Activated CD8-positive, alpha-beta memory T cell treated with anti-CD3 and anti-CD28 coated beads for 4 hours (primary cell): ENCODE measurements at places on chromosomes 5 and 9.

GRCh38 chr5:179298181-179298993 is 46.9 kb downstream of the ADAMTS2 start:
- DNase-seq = no peak

GRCh38 chr5:27021471-27021870 is 16.9 kb downstream of the CDH9 start:
- no peak for DNase-seq

DNA sequence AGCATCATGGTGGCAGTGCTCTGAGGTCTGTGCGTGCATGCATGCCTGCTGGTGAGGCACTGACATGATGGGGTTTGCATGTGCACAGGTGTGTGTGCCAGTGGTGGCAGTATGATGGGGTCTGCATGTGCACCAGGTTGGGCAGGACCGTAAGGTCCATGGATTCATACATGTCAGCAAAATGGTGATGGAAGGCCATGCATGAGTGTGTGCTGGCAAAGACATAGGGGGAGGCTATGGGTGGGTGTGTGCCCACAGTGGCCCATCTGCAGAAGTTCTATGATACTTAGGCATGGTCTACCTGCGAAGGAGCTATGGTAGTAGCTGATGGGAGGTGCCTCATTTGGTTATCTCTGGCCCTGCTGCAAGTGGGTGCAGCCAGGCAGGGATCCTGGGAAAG is 348.0 kb upstream of the TARS1 start:
- DNase-seq = no peak

DNA sequence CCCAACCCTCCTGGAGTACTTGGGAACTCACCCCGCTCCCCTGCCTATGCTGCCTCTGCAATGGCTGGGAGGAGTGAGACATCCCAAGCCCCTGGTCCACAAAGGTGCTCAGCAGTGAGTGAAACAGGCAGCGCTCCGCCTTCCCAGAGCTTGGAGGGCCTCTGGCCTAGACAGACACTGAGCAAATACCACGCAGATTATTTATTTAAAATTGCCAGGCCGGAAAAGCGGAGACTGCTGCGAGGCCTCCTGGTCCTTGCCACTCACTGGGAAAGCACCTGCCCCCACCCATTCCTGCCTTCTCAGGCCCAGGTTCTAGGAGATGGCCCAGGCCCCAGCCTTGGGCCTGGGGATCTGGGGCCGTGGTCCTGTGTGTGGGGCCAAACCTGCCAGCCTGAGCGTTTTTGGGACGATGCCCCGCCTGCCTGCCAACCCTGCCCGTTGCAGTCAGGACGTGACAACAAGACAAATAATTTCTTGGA is 17.4 kb downstream of the FGF18 start:
- DNase-seq = no peak

GRCh38 chr9:131534721-131535237 is 3.7 kb upstream of the UCK1 start:
- DNase-seq = no peak

- DNase-seq = no peak
Observed at GRCh38 chr9:124495126-124496074, 11.8 kb downstream of the NR5A1 start.

DNA sequence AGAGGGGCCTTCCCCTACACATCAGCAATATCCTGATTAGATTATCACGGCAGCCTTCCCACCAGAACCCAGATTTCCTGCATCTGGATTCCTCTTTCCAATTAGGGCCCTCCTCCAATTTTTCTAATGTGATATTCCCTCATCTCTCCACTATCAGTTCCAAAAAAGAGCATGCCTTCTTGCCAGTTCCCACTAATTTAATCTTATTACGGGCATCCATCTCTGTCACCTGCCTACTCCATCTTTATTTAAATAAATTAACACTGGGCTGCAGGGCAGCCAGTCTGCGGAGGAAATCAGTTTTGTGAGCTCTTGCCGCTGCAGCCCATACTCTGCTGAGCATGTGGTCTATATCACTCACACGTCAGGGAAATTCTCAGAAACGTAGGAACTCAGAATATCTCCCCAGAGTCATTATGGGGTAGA is 16.6 kb upstream of the FBP2 start:
- no peak for DNase-seq

- no peak for DNase-seq
Observed at GRCh38 chr9:17398350-17398749, 180.5 kb upstream of the SH3GL2 start.

- no peak for DNase-seq
Observed at GRCh38 chr5:116372931-116373597, 201.6 kb downstream of the SEMA6A start.

- no peak for DNase-seq
Observed at GRCh38 chr5:139181322-139181730, 16.8 kb downstream of the SIL1 start.

DNA sequence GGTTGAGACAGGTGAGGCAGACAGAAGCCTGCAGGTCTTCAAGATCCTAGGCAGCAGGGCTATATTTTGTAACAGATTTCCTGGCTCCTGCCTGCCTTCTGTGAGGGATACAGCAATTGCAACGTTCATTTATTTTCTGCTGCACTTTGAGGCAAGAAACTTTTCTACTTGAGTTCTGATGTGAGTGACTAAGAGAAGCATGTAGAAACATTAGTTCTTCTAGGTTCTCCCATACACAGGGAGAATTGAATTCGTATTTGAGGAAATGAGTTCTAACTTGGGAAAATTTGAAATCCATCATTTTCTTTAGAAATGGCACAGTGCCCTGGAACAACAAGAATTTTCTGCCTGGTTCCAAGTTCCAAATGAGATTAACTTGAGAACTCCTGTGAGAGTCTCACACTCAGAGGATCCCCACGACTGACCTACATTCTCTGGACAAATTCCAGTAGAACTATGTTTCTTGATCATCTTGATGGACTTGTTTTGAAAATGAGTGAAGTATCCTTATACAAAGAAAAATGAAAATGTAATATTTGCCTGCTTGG is 15.0 kb downstream of the MAMDC2 start:
- no peak for DNase-seq

- peak; percentile 42 for DNase-seq
Observed at GRCh38 chr9:123338710-123339665, 17.0 kb upstream of the CRB2 start.

DNA sequence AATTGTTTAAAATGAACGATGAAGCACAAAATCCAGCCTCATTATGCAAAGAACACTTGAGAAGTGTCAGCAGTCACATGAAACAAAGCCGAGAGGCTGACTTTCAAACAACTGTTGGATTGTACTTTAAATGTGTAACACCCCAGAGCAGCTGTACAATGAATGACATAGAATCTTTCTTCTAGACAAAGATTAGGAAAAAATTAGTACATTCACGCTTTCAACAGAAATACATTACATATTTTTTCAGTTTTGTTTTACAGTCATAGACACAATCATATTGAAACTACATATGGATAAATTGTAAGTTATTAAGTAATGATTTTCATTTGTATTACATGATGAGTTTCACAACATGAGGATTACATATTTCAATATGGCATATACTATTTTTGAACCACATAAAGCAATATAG is 10.6 kb upstream of the AGXT2 start:
- no peak for DNase-seq

DNA sequence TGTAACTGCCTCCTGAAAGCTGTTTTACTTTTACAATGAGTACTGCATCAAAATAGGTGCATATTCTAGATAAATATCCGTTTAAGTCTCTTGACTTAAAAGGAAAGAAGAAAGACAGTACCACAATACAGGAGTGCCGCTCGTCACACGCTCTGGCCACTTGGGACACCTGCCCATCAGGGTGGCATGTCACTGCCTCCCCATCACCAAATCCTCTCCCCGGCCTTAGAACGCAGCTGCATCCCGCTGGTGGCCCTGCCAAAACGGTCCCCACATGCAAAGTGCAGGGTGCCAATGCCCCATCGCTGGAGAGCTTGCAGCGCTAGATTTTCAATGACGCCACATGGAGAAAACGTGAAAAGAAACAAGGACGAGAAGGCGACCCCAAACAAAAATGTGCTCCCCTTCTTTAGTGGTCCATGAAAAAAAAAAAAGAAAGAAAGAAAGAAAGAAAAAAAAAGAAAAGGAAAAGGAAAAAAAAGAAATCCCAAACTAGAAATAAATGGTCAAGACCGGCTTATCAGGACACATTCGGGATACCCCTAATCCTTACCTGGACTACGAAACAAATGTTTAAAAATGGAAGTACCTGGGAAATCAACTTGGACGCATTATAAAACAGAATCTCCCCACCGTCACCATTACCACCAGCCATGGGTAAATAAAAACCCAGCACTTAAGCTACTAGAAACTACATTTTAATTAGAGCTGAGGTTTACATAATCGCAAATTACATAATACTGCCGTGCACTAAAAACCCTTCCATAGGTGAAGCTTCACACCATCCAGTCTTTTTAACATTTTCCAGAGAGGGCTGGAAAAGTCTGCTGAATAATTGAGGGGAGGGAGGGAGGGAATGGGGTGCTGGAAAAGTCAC is 1.0 kb downstream of the ANKH start:
- peak; percentile 58 for DNase-seq

GRCh38 chr5:121979691-121980090 is 17.9 kb downstream of the SRFBP1 start:
- DNase-seq = no peak

DNA sequence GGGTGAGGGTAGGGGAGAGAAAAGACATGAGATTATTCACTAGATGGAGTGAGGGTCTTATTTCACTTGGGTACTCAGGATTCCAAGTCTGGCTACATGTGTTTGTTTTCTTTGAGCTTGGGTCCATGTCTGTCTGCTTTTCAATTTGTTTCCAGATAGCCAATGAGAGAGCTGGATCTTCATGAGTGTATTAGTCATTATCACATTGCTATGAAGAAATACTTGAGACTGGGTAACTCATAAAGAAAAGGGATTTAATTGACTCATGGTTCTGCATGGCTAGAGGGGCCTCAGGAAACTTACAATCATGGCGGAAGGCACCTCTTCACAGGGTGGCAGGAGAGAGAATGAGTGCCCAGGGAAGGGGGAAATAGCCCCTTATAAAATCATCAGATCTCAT is 196.8 kb upstream of the TRIM32 start:
- no peak for DNase-seq

- no peak for DNase-seq
Observed at GRCh38 chr5:62974623-62975022, 396.0 kb downstream of the LRRC70 start.

GRCh38 chr5:132100672-132101261 is 27.2 kb downstream of the CSF2 start:
- DNase-seq = no peak

DNA sequence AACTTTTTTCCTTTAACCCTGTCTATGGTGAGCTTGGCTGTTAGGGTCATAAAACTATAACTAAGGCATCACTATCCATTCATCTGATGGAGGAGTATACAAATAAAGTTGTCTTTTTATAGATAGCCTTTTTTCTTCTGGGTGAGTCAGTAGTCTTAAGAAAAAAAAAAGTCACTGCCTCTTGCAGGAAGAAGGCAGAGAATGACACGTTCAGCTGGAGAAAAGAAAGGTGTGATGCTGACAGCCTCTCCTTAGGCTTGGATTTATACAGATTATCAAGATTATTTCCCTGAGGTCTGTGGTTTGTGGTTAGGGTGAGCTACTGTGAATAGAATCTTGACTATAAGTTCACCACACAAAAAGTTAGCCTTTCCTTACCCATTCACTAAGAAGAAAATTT is 23.0 kb downstream of the EPB41L4B start:
- DNase-seq = no peak

DNA sequence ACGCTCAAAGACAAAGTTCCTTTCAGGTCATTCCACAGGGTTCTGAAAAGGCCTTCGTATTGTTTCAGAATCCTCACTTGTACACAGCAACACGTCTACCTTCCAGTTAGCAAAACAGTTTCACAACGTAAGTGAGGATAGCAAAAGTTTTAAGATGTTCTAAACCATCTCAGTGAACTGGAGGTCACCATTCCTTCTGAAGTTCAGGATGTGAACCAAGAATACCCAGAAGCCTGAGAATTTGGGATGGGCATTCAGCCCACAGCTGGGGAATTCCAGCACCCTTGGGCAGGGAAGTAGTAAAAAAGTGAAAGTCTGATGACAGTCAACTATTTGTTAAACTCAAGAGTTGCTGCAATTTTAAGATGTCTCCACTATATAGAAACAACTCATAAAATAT is 224.5 kb downstream of the BNC2 start:
- DNase-seq = no peak

- no peak for DNase-seq
Observed at GRCh38 chr5:180133060-180133459, 61.5 kb upstream of the RNF130 start.

DNA sequence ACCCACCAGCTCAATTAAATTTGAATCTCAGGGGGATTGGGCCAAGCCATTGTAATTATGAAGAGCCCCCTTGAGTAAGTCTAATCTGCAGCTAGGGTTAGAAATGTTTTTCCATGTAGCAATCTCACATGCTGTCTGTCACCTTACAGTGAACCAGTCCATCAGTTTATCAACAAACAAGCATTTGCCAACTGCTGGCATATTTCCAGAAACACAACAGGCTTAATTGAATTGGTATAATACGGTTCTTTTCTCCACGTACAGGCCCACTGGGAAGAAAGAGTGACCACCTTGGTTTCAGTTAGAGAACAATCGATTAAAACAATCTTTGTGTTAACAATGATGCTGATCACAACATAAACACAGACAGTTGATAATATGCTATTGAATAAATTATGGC is 67.4 kb downstream of the NSUN2 start:
- no peak for DNase-seq

GRCh38 chr9:16068476-16068875 is 515.6 kb downstream of the CCDC171 start:
- no peak for DNase-seq

- no peak for DNase-seq
Observed at GRCh38 chr9:115855458-115856133, 298.0 kb upstream of the PAPPA start.

GRCh38 chr5:32638309-32638708 is 53.0 kb downstream of the SUB1 start:
- no peak for DNase-seq

- DNase-seq = no peak
Observed at GRCh38 chr9:14341437-14342122, 27.6 kb upstream of the NFIB start.

- DNase-seq = peak; percentile 74
Observed at GRCh38 chr9:69759421-69760277, at the start of gene PTAR1. TSS of gene PTAR1 (minus strand) at chr9:69760011. CDS start at chr9:69759938, 73 bp downstream.

GRCh38 chr5:3179220-3179619 is 416.4 kb upstream of the IRX1 start:
- DNase-seq = no peak
